Tibial nerve (tissue), 4 donors: ENCODE measurements at places on chromosomes 7 and 10.
A peak's percentile ranks its signal among the peaks of the same experiment; 100 is the strongest.

GRCh38 chr7:133784486-133785001, 342.6 kb upstream of the LRGUK start:
- no peak for DNase-seq

DNA sequence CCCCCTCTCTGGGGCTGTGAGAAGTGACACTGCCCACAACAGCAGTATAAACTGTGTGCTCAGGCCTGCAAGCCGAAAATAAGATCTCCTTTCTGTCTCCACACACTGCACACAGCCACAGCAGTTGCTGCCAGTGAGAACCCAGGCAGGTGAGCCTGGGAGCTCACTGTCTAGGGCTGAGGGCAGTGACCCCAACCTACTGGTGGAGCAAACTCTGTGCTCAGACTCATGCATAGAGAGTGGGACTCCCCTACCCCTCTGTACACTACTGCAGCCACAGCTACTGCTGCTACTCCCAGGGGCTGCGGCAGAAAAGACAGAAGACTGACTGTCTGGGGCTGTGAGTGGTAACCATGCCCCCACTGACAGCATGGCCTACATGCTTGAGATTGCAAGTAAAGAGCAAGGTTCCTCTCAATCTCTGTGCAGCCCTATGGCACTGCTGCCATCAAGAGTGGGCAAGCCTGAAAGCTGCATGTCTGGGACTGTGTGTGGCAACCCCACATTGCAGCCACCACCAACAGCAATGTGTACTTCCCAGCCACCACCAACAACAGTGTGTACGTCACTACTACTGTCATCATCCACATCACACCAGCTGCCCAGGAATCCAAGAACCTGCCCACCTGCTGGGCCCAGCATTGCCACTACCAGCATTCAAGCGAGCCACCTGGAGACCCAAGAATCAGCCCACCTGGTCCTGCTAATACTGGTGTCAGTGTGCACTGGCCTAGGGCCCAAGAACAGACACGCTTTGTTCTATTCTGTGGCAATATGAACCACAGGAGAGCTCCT, 226.1 kb downstream of the XPNPEP1 start:
- DNase-seq = peak; percentile 27

DNA sequence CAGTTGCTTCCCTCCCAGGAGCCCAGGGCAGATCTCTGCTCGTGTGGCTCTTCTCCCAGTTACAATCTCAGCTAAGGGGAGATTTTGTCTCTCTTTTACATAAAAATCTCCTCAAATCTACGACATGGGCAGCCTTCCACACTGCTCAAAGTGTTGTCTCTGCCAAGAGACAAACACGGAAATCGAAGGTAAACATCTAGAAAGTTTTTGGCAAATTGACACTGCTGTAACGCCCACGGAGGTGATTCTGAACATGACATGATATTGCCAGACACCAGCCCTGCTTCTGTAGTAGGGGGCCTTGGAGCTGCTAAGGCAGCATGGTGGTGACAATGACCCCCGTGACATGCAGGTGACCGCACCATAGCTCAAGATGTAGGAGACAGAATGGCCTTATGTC, 128.3 kb downstream of the CCDC3 start:
- DNase-seq = no peak

- no peak for DNase-seq
Observed at GRCh38 chr10:117610321-117610720, 67.8 kb downstream of the EMX2 start.

GRCh38 chr7:22997871-22998518, 15.9 kb downstream of the HYCC1 start:
- DNase-seq = no peak

GRCh38 chr7:7709291-7709690, 9.1 kb downstream of the RPA3 start:
- DNase-seq = no peak

DNA sequence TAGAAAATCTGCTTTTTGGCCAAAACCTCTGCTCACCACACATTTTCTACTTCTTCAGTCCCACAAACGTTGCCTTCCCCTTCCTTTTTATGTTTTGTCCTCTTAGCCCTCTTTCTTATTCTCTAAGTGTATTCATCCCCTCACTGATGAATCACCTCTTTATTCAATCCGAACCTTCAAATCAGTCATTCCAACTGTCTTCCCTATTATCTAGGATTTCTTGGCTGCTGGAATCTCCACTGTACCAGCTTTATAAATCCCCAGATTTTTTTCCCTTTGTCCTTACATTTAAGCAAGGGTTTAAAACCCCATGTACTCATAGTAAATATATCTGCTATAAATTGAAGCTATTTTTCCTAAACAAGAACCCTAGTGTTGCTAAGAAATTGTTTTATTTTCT, 176.9 kb downstream of the SEMA3A start:
- DNase-seq = no peak

DNA sequence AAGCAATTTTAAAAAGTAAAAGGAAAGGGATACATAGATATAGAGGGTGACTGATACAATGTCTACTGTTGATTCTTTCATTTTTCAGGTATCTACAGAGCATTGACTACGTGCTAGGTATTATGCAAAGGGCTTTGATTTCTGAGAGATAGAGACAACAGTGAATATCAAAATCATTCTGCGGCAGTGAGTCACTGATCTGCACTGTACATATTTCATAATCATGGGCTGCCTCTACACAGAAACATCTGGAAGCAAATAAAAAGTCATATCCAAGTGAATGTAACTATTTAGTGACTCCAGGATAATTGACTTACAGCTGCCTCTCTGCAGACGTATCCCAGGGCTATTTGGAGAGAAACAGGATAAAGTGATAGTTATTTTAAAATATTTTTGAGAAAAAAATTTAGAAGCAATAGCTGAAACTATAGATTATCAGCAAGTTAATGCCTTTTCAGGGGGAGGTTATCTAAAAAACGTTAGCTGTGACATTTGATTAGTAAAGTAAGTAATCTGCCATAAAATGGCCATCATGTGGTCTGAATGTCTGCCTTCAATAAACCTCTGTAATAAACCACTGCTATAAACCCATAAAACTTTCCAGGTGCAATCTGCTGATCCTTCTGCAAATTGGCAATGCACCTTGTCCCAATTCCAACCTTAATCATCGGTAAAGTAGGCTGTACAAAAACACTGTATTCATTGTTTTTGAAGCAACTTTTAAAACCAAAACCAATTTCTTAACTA, 43.7 kb downstream of the CPXM2 start:
- no peak for DNase-seq

DNA sequence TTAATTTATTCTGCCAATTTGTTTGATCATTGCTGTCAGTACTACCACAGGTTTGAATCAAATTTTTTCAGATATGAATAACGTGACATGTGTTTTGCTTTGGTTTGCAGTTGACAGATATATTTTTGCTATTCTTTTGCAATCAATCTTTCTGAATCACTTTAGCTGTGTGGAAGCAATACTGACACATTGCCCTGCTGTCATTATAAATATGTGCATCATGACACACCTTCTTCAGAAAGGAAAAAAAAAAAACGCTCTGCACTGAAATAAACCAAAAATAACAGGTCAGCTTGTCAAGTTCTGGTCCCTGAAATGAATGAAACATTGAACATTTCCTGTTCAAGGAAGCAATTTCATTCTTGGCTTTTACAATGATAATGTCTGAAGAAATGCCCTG, 93.8 kb upstream of the FAM13C start:
- DNase-seq = no peak

DNA sequence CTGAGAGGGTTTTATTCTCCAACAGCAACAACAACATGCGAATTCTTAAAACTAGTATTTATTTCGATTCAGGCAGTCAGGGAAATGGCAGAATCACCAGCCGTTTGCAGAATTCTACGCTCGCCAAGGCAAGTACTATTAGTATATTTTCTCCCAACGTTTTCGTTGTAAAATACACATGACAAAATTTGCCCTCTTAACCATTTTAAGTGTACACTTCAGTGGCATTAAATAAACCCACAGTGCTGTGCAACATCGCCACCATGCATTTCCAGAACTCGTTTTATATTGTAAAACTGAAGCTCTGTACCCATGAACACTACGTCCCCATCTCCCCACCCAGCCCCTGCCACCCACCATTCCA, 10.8 kb downstream of the EN2 start:
- no peak for DNase-seq

DNA sequence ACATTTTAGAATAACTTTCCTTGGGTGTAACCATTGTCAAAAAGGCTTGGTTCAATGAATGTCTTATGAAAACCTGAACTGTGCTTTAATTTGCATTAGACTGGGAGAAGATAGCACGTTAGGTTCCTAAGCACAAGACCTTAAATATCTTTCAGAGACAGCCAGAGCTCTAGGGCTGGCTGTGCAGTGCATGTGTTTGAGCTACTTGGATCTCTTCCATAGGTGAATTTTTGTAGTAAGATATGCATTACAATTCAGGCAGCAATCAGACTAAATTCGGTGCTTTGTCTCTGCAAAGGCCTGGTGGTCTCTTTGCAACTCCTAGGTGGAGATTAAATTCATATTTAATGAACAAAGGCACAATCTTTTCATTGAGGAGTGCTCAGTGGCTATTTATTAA, 192.0 kb downstream of the ZNF438 start:
- no peak for DNase-seq

DNA sequence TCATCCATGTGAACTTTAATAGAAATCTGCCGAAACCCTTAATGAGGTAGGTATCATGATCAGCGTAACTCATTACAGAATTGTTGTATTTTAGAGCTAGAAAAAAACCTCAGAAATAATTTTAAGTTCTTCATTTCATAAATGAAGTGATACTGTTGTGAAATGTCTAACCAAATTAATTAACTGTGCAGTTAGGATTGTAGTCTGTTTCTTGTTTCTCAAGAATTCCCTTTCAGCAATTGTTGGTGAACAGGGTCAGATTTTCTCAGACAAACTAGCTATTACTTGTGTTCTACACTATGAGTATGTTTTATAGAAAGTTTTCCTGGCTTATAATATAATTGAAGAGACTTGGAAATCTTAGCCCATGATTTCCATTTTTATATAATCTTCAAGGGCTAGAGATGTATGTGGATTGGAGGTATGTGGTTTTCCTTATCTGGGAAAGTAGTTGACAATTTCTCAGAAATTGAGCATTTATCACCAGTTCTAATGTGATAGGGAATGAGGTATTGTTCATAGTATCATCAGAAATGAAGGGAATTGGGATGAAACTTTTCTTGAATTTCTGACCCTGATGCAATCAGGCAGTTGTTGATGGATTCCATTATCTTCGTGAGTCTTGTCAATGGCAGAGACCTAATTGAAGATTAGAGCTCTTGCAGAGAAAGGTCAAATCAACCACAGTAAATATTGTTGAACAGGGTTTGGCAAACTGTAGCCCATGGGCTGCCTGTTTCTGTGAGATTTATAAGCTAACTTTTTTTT, 55.0 kb downstream of the ST7 start:
- DNase-seq = no peak
